Activated CD4-positive, alpha-beta T cell treated with anti-CD3 and anti-CD28 coated beads, Interleukin-2, amount 50 U/mL, for 24 hours (primary cell): ENCODE measurements at places on chromosomes 3 and 15.

GRCh38 chr15:65219137-65219536 lies 7.9 kb upstream of the CILP start:
- DNase-seq = no peak

DNA sequence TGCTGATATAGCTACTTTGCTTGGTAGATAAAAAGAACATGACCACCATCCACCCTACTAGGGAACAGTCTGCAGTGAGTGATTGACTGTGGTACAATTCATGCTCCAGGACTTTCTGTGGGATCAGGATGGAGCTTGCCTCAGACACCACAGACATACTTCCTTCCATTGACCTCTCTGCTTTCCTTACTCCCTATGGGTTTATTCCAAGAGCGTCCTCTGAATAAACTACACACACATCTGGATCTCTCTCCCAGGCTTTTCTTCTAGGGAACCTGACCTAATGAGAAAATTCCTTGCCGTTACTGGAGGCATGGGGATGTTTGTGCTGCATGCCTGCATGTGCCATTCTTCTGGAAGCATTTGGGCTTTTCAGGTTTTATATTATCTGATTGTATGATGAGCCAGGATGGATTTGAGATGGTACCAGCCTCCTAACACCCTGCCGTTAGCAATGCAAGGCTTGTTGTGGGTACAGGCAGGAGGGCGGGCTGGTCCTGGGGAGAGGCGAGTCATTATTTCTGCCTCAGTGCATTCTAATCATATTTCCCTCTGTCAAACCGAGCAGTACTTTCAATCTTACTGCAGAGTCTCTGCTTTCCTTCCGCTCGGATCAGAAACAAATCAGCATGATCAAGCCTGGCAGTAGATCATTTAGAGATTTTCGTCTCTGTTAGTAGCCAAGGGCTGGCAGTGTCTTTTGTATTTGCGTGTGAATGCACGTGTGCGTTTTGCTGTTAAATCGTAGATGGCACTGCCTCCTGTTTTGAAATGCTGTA lies 279.2 kb downstream of the PDCD6IP start:
- no peak for DNase-seq

DNA sequence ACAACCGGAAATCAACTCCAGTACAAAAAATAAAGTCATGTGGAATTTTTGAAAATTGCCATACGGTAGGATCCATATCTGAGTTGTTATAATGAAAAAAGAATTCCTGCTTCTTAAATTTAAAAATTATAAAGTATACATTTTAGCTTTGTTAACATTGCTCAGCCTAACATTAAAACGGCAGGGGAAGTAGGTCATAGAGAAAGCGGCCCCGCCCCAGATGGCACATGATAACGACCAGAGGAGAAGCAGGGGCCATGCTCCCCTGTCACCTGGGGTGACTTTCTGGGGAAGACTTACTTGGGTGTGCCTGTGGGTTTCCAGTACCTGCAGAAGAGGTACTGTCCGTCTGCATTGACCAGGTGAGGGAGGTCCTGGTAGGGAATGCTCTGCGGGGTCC lies 921 bp downstream of the MGLL start:
- DNase-seq = no peak

- DNase-seq = no peak
Measured at GRCh38 chr3:34107669-34108068, 309.2 kb downstream of the PDCD6IP start.

DNA sequence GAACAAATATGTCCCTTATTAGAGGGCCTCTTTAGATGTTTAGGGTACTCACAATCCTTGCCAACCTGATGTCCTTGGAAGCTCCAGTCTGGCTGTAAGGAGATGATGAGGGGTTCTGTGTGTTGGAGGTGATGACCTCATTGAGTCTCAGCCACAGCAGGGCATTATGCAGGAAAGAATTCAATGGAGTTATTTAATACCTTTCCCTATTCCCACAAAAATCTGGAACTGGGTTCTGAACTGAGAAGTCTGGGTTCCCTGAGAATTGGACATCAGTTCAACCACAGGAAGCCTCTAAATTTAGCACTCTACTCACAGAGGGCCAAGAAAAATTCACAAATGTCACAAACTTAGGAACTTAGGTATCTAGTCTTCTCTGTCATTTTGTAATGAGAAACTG lies 36.9 kb downstream of the SLC35A5 start:
- no peak for DNase-seq

DNA sequence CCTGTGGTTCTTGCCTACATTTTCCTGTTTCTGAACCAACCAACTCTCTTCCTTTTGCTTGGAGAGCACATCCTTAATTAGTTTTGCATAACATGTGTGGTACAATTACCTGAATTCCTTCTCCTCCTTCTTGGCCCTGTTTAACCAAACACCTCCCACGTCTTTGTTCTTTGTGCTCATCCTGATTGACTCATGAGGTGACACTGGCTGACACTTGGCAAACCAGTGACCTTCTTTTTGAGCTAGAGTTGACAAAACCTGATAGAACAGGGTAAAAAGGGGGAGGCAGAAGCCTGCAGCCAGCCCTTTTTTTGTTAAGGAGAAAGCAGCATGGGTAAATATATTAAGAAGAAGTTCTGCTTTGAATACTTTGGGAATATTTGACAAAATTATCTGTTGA lies 99.2 kb upstream of the SAMMSON start:
- DNase-seq = no peak
